ENCODE measurements at places on chromosomes 7 and 10. TPM values are rescaled to one million over a fixed set of nuclear protein-coding genes. Genes with fewer than 3 reads are reported as not detected.

SH2B2 gene
- total RNA-seq = 1.4 TPM

VSTM4 gene
- 3.0 TPM for total RNA-seq

SPDYE6 gene
- not detected for total RNA-seq

SLC12A9 gene
- 17.2 TPM for total RNA-seq

SPACDR gene
- total RNA-seq = 0.17 TPM

GRCh38 chr10:33229252-33229948 is 105.1 kb downstream of the NRP1 start:
- no peaks in the 10 kb centered on the region for H3K27me3 ChIP-seq
- no peak for DNase-seq
- peak overlapping the region; percentile 4 for H3K27ac ChIP-seq
- no peak overlapping the region for H3K4me3 ChIP-seq

GRCh38 chr10:97771055-97771891 is 526 bp downstream of the SFRP5 start:
- peaks cover 7% of the 10 kb centered on the region for H3K27me3 ChIP-seq
- peaks cover 3% of the 10 kb centered on the region for H3K4me1 ChIP-seq
- no peak for DNase-seq
